ENCODE measurements at places on chromosomes 6 and 20.

DNA sequence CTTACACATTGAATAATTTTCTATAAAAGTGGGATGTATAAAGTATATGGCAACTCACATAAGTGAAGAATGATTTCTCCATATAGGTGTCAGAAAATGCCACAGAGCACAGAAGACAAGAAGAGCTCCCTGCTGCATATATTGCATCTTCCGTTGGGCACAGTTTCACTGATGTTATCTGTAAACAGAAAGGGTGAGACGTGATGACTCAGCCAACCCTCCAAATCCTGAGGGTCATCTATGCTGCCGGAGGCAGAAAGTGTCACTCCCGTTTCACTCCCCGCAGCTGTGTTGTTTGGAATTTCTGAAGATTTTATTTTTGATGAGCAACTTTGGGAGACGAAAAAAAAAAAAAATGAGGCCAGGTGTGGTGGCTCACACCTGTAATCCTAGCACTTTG lies 644.1 kb downstream of the C6orf118 start:
- no peak for DNase-seq

DNA sequence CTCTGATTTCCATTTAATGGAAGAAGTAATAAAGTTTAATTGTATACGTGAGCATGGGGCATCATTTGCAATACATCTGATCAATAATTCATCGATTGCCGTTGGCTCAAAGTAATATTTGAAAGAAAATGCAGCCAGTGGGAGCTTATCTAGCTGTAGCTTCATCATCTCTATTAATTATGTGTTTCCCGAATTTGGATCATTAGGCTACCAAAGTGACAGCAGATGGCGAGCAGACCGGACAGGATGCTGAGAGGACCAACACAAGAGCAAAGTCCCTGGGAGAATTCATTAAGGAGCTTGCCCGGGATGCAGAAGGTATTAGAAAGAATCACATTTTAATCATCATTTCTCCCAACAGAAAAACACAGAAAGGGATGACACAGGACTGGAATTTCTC lies 327.1 kb downstream of the ARHGAP18 start:
- no peak for DNase-seq

DNA sequence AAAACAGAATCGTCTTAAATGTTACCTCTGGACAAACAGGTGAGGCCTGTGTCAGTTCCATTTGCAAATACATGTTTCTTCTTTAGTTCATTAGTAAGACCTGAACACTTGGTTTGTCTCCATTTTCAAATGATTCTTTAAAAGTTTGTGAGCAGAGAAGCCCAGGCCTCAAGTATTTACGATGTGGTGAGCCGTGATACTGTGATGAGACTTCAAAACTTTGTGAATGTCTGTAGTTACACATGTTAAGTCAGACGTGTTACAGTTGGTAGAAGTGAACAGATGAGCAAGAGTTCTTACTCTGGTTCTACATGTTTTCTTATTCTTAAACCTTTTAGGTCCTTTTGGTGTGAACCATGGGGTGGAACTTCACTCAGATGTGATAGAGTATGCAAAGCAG lies 8.5 kb downstream of the PCMTD2 start:
- DNase-seq = no peak

DNA sequence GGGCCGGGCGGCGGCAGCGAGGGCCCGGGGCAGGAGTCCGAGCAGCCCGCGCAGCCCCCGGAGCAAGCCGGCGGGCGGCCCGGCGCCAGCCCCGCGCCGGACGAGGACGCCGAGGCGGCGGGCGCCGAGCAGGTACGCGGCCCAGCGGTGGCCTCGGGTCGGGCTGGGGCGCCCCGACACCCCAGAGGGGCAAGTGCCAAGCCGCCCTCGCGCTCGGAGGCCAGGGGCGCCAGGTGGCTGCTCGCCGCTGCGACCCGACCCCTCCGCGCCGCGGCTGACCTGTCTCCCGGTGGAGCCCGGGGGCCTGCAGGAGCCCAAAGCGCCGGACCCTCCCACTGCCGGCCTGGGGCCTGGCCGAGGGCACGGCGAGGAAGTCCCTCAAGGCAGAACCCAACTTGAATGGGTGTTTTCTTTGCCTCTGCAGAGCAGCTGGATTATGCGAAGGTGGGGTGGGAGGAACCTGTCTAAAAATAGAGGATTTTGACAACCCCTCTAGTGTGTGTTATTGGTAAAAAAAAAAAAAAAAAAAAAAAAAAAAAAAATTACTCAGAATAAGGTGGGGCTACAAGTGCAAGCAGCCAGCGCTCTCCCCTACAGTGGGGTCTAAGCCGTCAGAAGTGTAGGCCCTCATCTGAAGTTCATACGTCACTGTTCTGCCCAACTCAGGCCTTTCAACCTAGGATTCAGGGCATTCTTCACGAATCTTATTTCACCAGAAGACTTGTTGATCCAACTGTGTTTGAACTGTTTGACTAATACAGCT lies 609 bp downstream of the OGFRL1 start:
- no peak for DNase-seq

- no peak for DNase-seq
These were observed 53.8 kb upstream of the DACT2 start for GRCh38 chr6:168373389-168373788.

GRCh38 chr6:96065213-96065612 lies 49.4 kb downstream of the FUT9 start:
- no peak for DNase-seq

Data from NCI-H187 (cell line).